ENCODE measurements at places on chromosomes 3 and 15.

- DNase-seq, result no peak
Observed at GRCh38 chr3:2303566-2303965, 204.9 kb downstream of the CNTN4 start.

DNA sequence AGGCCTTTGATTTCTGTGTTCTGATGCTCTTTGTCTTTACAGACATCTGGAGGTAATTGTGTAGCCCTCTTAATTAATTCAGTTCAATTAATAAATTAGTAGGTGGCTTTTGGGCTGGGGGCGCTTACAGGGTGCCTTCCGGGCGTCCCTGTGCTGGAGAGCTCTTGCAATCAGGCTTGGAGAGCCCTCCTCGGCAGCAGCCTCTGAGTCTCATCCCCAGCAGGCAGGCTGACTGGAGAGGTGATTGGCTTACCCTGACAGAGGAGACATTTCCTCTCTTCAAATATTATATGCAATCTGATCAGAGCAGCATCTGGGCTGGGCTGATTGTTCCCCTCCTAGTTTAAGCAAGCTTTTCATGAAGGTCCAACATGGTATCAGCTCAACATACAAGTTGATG is 250.7 kb downstream of the LPP start:
- no peak for DNase-seq

GRCh38 chr3:69900331-69900730 is 99.2 kb upstream of the SAMMSON start:
- no peak for DNase-seq

DNA sequence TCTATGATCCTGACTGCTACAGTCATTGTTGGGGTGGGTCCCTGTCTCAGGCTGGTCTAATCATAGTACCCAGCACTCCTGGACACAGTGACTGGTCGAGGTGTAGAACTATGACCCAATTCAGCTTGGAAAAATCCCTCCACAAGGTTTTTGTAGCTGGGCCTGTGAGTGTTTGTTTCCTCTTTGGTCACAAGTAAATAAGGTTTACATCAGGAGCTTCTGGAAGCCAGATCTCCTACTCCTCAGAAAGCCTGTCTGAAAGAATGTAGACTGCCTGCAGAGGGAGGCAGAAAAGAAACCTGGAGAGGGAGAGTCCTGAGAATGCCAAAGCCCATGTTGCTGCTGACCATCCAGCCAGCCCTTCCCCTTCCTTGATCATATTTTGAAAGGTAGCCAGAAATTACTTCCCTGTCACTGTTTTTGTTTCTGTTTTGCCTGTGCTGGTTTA is 123.2 kb downstream of the RAP2B start:
- no peak for DNase-seq

- DNase-seq, result no peak
Observed at GRCh38 chr15:70222606-70223005, 124.9 kb upstream of the TLE3 start.

- DNase-seq, result no peak
Observed at GRCh38 chr3:60906283-60906682, 345.0 kb downstream of the FHIT start.

GRCh38 chr15:91947293-91947679 is 93.8 kb downstream of the SLCO3A1 start:
- no peak for DNase-seq

GRCh38 chr3:49780080-49780974 is 6.0 kb downstream of the IP6K1 start:
- DNase-seq, result no peak

GRCh38 chr15:29962407-29962806 is 120.3 kb upstream of the GOLGA8J start:
- no peak for DNase-seq

- DNase-seq, result no peak
Observed at GRCh38 chr15:100030586-100031229, 297.5 kb upstream of the LYSMD4 start.

- DNase-seq, result no peak
Observed at GRCh38 chr3:182686033-182686886, 107.0 kb upstream of the ATP11B start.

GRCh38 chr3:16587681-16588060 is 17.6 kb downstream of the DAZL start:
- DNase-seq, result no peak

- DNase-seq, result no peak
Observed at GRCh38 chr15:39886418-39886817, 33.6 kb downstream of the GPR176 start.

GRCh38 chr15:90560229-90560776 is 30.6 kb downstream of the CRTC3 start:
- DNase-seq, result peak; percentile 98

GRCh38 chr3:89098964-89099585 is 8.3 kb upstream of the EPHA3 start:
- DNase-seq, result peak; percentile 32

GRCh38 chr3:196198771-196199753 is 12.1 kb downstream of the ZDHHC19 start:
- no peak for DNase-seq

GRCh38 chr3:26202169-26202568 is 412.3 kb downstream of the OXSM start:
- DNase-seq, result no peak

DNA sequence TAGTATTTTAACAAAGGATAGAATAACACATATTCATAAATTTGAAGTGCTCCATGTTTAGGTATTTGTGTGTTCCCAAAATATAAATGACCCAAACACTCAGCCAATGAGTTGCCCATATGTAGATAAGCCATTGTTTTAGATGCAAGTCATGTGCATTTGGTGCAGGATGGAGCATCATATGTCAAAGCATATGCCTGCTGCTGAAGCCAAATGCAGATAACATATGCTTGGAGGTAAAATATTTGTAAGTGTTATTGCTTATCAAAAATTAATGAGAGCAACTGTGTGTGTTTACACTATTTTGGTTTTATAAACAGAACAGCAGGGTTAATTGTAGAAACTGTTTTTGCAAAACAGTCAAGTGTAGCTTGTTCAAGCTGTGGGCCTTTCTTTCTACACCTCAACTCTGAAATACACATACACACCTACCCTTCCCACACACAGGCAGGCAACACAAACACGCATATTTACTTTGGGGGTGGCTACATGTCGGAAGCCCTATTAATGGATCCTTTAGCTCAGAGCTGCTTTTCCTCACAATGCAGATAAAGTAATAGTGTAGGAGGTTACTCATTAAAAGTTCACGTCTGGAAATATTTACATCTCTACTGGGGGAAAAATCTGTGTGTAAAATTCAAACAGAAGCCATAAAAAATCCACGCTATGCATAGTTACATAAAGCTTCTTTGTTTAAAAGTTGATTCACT is 521.4 kb downstream of the ZNF385D start:
- no peak for DNase-seq

- DNase-seq, result no peak
Observed at GRCh38 chr3:72401005-72401545, 447.2 kb downstream of the SHQ1 start.

GRCh38 chr15:60713119-60714084 is 234.5 kb upstream of the ICE2 start:
- DNase-seq, result no peak

GRCh38 chr15:73677146-73677607 is 7.0 kb upstream of the CD276 start:
- DNase-seq, result no peak

GRCh38 chr3:168678730-168679129 is 583.0 kb upstream of the GOLIM4 start:
- no peak for DNase-seq

- DNase-seq, result no peak
Observed at GRCh38 chr15:86247249-86247955, 167.7 kb downstream of the AGBL1 start.

DNA sequence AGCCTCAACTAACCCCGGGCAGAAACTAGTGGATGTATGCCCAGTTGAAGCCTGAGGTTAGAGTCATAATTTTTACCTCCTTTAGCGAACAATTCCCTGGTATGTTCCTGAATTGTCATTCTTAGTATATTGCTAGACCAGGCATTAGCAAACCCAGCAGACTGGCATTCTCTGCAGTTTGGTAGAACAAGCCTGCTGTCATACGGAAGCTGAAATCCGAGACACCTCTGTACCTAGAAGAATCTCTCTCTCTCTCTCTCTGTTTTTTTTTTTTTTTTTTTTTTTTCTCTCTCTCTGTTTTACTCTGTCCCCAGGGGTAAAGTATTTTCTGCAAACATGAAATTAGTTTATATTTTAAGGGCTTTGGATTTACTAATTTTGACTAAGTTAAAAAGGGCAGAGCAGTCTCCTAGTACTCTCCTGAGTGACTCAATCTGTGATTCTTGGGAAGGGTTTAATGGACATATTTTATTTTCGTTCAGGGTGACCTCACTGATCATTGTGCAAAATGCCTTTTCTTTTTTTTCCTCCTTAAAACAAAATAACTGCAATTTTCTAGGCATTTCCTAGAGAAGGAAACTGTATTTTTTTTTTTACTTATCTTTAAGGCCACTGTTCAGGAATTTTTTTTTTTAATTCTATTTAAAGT is 133.6 kb upstream of the ICE2 start:
- DNase-seq, result no peak

GRCh38 chr3:138367911-138368310 is 19.5 kb downstream of the MRAS start:
- DNase-seq, result no peak

- DNase-seq, result peak; percentile 94
Observed at GRCh38 chr3:62587579-62588031, 214.3 kb upstream of the FEZF2 start.

DNA sequence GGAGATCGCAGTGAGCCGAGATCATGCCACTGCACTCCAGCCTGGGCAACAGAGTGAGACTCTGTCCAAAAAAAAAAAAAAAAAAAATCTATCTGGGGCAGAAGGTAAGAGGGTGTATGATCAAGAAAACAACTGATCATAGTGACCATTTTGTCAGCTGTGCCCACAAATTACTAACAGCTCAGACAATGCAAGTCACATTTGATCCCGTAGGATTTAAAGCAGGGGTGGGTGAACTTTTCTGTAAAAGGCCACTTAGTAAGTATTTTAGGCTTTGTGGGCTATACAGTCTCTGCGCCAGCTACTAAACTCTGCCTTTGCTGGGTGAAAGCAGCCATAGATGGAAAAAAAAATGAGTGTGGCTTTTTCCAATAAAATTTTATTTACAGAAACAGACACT is 57.6 kb upstream of the ABI3BP start:
- no peak for DNase-seq

DNA sequence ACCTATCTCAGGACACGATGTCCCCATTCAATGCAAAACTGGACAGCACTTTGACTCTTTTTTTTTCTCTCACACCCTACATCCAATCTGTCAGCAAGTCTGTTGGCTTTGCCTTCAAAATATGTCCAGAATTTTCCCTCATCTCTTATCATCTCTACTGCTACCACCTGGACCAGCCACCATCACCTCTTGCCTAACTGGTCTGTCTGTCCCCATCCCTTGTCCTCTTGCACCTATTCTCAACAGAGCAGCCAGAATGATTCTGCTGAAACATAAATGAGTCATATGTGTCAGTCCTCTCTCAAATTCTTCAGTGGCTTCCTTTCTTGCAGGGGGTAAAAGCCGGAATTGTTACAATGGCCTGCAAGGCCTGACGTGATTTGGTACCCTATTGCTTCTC is 105.8 kb downstream of the CYP19A1 start:
- no peak for DNase-seq

GRCh38 chr3:58581328-58582091 is 4.3 kb upstream of the FAM107A start:
- DNase-seq, result no peak
